Frontal cortex (tissue), 4 donors: ENCODE measurements at places on chromosomes 3 and 15.

DNA sequence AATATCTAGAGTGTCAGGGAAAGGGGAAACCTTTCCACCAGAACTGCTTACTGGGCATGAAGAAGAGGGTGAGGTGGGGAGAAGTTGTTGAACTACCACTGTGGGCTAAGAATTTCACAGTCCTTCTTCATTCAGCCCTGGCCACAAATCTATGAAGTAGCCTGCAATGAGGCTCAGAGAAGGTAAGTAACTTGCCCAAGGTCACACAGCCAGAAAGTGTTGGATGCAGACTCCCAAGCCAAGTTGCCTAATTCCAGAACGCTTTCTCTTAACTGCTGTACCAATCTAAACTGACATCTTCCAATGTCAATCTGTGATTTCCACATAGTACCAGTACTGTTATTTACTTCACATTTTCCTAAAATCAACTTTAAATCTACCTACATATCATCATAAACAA lies 2.1 kb downstream of the CYP1A1 start:
- no peak for DNase-seq

DNA sequence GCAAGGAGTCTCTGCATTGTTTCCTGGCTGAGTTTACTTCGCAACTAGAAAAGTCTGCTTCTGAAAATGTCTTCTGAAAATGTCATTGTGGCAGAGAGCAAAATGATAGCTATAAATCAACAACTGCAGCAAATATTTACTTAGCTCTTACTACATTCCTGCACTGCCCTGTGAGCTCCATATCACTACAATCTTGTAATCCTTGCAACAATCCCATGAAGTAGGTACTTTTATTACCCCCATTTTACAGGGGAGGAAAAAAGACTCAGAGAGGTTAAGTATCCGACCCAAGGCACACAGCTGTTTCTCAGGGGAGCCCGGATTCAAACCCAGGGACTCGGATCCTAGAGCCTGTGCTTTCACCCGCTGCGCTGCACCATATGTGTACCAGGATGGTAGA lies 34.2 kb upstream of the SPTBN5 start:
- DNase-seq: no peak

GRCh38 chr3:39387411-39387975 lies 4.3 kb downstream of the SLC25A38 start:
- DNase-seq: no peak

DNA sequence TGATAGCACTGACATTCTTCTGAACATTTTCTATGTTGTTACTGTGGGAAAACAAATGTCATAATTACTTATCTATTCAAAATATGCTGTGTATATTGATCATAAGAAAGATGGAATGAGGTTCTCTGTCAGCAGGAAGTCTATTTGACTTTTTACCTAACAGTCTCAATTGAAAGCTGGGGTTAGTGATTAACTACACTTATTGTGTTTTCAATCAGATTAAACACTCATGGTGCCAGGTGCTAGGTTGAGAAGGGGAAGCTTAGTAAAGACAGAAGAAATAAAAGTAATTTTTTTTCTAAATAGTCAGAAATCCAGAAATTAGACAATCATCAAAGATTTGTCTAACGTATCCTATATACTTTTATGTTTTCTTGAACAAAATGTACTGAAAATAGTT lies 281.0 kb upstream of the NR2E3 start:
- no peak for DNase-seq

DNA sequence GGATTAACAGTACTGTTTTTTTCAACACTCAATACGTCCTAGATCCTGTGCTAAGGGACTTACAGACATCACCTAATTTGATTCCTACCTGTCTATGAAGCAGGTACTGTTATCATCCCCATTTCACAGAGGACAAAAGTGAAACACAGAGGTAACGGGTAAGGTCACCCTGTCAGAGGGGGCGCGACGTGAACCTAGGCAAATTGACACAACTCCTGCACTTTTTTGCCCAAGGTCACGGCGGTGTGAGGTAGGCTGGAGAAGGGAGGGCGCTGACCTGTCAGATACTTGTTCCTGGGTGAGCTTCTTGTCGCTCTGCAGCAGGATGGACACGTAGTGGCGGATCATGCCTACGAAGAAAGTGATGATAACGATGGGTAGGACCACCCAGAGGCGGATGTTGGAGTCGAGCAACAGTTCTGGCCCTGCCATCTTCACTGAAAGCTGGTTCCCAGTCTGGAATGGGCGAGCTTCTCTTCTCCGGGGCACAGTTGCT lies 363 bp downstream of the EMC3 start:
- DNase-seq: no peak

DNA sequence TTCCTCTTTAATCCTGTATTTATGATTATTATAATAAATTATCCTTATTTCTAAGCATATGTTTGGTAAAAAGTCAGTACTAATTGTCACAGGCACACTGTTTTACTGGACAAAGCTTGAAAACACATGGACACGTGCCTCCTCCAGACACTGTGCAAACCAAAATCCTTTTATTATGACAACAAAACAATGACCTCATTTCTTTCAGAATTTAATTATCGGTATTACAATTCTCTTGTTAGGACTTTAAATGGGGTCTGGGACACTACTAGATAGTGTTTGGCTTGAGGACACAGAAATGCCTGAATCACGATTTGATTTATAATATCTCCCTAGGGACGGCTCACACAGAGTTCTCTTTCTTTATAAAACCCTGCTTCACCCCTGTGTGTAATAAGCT lies 107.3 kb upstream of the IGSF10 start:
- DNase-seq: no peak

DNA sequence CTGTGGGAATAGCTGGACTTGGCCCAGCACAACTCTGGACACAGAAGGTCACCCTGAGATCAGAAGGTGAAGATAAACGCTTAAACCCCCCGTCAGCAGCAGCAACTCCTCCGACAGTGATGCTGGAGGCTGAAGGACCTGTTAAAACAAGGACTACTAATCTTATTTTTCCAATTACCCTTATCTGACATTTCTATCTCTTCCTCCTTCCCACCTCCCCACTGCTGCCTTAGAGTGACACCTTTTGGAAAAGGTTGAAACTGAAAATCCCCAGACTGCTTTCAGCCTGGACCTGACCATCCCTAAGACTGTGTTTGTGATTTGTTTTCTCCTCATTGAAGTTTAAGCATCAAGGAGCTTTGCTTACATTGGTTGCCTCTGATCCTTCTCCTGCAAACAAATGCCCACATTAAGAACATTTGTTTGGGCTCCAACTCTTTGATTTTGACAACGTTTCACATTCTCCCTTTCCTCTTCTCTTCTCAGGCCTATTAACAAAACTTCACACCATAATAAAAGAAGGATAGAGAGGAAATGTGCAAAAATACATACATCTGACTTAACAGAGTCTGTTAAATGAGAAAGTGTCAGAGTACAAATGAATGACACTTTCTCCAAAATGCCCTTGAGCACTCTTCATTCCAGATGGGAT lies 410.6 kb upstream of the WNT5A start:
- DNase-seq: no peak

- DNase-seq: no peak
These were observed 10.3 kb downstream of the RMDN3 start for GRCh38 chr15:40744815-40745152.

DNA sequence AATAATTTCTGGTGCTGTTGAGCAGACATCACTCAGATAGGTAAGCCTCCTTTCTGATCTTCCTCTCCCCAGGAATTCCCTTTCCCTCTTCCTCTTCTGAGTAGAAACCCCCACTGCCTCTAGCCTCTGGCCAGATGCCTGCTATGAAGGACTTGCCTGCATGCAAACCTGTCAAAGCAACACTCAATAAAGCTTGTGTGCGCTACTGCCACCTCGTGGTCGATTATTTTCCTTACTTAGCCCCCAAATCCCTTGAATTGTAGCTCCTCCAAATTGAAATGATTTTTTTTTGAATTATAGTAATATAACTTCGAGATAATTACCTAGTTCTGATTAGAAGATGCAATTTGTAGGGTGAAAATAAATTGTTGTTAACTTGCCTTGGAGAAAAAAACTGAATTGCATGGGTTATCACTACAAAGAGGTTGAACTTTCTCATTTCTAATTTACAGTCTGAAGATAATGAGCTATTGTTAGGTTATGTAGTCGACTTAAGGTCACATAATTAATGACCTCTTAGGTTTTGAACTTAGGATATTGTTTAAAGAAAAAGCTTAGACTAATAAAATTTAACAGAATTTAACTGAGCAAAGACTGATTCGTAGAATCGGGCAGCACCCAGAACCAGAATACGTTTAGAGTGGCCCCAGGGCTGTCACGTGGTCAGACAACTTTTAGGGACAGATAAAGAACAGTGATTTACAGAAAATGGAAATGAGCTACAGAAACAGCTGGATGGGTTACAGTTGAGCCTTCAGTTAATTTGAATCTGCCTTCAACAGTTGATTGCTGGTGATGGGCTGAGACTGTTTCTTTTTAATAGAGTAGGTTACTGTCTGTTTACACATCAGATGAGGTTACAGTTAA lies 269.3 kb downstream of the ARPP21 start:
- DNase-seq: peak; percentile 10

GRCh38 chr3:139307601-139308555 lies 35.9 kb upstream of the MRPS22 start:
- no peak for DNase-seq

- DNase-seq: no peak
These were observed 62.3 kb upstream of the CPOX start for GRCh38 chr3:98655666-98656065.

DNA sequence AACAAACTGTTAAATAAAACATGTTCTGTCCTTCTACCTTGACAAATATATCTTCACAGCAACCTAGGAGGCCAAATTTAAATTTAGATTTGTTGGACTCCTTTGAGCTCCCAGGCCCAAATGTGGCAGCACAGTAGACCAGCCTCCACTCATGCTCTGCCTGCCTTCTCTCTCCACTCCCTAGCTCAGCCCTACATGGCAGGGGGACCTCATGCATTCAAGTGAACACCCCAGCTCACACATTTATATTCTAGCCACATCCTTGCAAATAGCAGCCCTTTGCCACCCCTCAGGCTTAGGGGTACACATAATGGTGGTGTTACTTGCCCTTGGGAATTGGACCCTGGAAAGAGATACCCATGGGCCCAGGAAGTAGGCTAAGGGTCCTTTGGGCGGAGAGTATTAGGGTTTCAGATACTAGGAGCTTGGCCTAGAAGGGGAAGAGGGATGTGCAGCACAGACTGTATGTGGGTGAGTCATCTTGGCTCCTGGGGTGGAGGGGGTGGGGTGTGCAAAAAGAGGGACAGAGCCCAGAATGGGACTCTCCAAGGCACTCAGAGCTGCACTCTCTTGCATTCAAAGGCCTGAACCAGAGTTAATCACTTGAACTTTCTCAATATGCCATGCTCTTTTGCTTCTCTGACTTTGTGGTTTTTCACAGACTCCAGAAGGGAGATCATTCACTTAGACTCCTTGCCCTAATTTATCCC lies 268.4 kb upstream of the ROPN1 start:
- DNase-seq: no peak

GRCh38 chr3:50239649-50240048 lies 3.6 kb downstream of the GNAI2 start:
- no peak for DNase-seq

GRCh38 chr3:105259496-105259895 lies 107.2 kb upstream of the ALCAM start:
- no peak for DNase-seq

- DNase-seq: no peak
These were observed 21.1 kb upstream of the MEIS2 start for GRCh38 chr15:37121492-37121891.

DNA sequence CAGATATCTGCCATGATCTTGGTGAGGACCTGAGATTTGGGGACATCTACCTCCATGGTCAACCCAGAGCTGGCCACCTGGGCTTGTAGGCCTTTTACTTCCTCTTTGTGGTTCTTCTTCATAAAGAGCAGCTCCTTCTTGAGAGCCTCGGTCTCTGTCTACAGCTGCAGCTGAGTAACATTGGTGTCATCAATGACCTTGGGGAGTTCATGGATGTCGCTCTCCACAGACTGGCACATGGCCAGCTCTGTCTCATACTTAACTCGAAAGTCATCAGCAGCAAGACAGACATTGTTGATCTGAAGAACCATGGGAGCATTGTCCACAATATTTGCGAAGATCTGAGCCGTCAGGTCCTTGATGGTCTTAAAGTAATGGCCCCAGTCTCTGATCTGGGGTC lies 15.7 kb upstream of the RASA2 start:
- DNase-seq: no peak

GRCh38 chr3:172038798-172039435 lies 461 bp upstream of the FNDC3B start:
- DNase-seq: no peak

DNA sequence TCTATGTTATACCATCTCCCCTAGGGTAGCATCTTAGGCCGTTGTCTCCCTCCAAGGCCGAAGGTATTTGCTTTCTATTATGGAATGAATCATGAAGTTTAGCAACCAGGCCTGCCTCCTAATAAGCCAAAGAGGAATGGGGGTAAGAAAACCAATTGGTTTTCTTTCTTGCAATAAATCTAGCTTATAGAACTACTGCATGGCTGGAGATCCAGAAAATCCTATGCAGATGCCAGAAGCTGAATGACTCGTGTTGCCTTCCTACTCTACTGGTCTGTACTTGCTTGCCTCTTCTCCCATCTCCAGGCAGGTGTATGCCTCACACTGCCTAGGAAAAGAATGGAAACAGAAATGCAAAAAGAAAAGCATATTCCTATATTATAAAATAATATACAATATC lies 31.1 kb upstream of the IL16 start:
- DNase-seq: no peak

GRCh38 chr3:155079468-155079745 lies 712 bp upstream of the MME start:
- no peak for DNase-seq

GRCh38 chr3:183635107-183635430 lies 354 bp upstream of the KLHL24 start:
- DNase-seq: no peak

DNA sequence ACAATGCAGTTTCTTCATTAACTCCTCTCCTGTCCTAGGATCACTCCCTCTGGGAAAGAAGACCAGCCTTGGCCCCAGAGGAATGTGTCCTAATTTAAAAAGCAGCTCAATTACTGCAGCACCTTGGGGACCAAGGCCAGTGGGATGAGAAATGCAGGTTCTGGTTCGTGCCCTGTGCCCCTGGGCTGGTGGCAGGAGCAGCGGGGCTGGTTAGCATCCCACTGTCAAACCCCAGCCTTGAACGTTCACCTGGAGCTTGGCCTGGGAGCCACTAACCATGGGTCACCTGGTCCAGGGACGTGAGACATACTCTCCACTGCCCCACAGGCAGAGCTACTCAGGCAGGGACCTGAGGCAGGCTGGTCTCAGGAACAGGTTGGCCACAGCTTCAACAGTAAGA lies 8.4 kb upstream of the RTP3 start:
- DNase-seq: no peak

GRCh38 chr15:80173022-80173759 lies 20.4 kb downstream of the FAH start:
- DNase-seq: peak; percentile 53
